DMS79 treated with DMSO at 0.1 percent for 48 hours (cell line): ENCODE measurements at places on chromosomes 7 and 10.

- no peak for DNase-seq
Measured at GRCh38 chr7:37758501-37759045, 75.0 kb downstream of the GPR141 start.

DNA sequence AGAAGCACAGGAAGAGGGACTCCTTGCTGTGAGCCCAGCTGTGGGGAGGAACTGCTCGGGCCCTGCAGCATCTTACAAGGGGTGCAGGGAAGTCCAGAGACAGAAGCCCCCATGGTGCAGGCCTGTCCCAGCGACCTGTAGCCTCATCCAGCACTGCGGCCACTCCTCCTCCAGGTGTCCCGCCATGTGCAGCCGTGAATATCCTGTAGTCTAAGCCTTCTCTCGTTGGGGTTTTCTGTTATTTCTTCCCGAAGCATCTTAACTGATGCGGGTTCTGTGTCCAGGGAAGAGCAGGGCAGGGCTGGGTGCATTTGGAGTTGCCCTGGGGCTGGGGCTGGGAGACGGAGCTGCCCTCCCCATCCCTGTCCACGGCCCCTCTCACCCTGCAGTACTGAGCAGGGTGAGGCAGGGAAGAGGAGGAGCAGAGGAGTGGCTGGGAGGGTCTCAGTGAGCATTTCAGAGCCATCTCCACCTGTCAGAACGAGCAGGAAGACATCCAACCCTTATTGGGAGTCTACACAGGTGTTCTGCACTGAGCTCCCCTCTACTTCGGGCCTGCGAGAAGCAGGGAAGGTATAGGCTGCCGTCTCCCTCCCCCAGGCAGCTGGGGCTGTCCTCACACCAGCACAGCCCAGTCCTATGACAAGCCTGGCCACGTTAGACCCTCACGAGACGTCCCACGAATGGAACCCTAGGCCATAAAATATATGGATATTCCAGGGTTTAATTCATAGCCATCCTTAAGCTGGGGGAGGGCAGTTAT lies 494.5 kb downstream of the DNAJB6 start:
- no peak for DNase-seq

DNA sequence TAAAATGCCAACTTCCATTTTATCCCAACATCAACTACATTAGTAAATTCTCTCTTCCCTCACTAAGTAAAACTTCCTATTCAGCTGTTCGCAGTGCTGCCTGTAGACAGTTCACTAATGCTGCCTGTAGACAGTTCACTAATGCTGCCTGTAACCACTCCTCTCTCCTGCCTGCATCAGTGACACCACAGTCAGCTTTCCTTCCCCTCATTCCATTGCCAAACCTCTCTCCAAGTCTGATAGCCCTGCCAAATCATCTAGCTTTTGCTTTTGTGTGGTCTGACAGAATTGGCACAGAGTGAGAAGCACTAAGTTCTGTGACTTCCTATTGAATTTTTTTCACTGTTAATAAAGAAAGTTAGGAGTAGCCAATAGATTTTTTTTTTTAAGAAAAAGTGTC lies 43.0 kb upstream of the MACC1 start:
- DNase-seq, result no peak

- peak; percentile 46 for DNase-seq
Measured at GRCh38 chr10:11017570-11018431, at the start of gene CELF2. CELF2 (plus strand) TSS chr10:11017872; CDS start chr10:11018090, 218 bp downstream.

DNA sequence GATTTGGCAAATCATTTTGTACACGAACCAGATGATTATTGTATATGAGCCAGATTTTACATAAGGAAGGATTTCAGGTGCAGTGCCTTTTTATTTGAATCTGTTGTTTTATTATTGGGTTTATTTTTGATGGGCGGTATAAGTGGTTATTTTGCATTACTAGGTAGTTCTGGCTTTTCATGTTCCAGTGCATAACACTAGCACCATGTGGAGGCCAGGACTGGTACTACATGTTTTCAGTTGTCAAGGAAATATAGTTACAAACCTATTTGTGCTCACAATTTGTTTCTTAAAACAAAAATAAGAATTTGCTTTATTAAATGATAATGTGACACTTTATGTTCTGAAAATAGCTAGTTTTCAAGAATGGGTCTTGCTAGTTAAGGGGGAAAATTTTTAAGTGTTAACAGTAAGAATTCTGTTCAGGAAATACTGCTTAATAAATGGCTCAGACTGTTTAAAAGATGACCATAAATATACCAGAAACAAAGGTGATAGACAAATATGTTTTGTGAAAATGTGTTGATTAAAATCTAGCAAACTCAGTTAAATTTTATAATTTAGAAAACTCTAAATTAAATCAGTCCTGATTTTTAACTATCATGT lies 7.1 kb upstream of the SEMA3E start:
- no peak for DNase-seq

DNA sequence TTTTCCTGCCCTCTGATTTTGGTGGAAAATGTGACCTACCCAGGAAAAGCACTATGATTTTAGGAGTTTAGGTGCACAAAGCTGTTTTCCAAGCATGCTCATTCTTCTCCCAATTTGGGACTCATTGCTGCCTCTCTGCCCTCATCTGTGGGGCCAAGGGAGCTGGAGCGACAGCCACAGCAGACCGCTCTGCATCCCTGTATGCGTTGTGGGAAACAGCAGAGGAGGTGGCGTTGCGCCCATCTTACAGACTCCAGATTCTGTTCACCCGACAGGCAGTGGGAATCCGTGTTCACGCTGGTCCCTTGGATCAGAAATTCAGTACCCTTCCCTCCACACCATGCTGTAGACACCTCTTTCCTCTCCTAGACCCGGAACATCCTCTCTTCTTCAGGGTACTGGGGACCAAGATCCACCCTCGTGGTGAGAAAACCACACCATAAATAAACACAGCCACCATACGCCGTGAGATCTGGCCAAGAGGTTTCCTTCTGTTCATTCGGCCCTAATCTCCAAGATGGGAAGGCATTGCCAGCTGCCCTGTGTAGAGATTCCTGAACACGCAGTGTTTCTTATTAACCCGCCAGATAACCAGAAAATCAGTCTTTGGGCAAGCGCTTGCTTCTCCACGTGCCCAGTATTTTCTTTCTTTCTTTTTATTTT lies 87.9 kb downstream of the CUX1 start:
- no peak for DNase-seq

- DNase-seq, result no peak
Measured at GRCh38 chr7:1137517-1138167, 22.4 kb downstream of the ZFAND2A start.

DNA sequence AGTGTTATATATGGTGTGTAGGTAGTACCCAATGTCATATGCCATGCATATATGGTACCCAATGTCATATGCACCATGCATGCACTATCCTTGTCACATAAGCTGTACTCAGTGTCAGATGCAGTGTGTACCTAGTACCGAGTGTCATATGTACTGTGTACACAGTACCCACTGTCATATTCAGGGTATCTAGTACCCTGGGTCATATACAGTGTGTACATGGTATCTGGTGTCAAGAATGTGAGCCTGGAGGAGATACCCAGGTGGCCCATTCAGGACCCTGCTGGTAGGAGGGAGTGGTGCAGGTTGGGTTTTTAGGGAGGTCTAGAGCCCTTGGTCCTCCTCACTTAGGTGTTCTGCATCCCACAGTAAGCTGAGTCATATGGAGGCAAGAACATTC lies 1.8 kb downstream of the ZMYND11 start:
- no peak for DNase-seq

- no peak for DNase-seq
Measured at GRCh38 chr7:30068117-30068516, 39.9 kb downstream of the PLEKHA8 start.

DNA sequence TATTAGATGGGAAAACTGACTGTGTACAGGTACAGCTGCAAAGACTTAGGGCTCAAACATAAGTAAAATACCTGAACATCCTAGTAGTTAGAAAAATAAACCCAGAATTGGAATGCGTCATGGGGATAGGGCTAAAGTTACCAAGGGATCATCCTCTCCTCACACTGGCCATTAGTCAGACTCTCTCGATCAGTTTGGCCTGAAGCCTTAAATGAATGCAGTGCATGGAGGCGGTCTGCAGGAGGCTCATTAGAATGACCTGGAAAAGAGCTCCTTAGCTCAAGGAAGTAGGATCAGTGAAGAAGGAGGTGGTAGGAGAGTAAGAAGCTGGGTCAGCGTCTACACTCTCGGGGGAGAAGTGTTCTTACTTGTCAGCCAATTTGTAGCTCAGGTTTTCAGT lies 35.3 kb downstream of the DENND2A start:
- DNase-seq, result no peak

GRCh38 chr7:111477462-111478225 lies 84.6 kb downstream of the IMMP2L start:
- no peak for DNase-seq

DNA sequence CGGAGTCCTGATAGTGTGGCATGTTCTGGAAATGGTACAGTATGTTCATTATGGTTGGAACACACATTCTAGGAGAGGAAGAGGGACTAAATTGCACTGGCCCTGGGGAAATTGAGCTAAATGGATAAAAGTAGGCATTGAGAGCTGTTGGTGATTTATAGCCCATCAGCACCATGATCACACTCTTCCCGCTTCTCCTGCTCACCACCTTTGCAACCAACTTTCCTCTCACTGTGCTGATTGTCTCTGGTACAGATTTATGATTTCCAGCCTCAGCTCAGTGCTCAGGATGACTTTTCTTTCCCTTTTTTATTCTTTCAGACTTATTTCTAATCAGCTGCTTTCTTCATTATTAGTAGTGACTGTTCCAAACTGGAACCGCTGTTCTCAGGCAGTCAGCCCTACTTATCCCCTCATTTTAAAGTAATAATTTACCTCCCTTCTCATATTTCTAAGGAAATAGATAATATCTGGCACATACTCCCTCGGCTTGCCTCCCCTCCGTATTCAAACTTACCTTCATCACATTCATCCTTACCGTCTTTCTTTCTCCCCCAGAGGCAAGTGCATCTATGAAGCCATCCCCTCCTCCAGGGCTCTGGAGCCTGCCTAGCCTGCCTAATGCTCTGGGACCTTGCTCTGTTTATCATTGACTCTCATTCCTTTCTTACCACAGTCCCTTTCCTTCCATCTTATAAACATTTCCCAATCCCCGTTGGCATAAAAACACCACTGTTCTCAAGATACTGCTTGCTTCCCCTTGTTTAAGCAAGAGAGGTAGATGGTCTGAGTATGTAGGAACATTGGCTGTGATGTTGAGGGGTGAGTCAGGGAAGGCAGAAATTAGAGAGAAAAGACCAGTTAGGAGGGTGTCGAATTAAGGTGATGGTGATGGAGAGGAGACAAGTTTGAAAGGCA lies 51.6 kb upstream of the RPA3 start:
- DNase-seq, result no peak

DNA sequence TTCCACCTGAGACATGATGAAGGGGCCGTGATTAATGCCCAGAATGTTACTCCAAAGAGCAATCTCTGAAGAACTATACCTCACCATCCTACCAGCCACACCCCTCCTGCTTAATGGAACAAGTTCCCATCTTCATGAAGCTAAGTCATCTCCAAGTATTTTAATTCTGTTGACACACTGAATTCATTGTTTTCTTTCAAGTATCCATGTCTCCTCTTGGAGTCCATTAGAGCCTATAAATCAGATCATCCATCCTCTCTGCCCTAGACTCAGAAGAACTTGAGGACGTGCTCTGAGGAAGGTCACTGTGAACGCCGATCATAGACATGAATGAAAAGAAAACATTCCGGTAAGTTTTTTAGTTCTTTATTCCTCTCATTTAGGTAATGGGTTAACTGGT lies 126.8 kb downstream of the RSU1 start:
- DNase-seq, result peak; percentile 50

DNA sequence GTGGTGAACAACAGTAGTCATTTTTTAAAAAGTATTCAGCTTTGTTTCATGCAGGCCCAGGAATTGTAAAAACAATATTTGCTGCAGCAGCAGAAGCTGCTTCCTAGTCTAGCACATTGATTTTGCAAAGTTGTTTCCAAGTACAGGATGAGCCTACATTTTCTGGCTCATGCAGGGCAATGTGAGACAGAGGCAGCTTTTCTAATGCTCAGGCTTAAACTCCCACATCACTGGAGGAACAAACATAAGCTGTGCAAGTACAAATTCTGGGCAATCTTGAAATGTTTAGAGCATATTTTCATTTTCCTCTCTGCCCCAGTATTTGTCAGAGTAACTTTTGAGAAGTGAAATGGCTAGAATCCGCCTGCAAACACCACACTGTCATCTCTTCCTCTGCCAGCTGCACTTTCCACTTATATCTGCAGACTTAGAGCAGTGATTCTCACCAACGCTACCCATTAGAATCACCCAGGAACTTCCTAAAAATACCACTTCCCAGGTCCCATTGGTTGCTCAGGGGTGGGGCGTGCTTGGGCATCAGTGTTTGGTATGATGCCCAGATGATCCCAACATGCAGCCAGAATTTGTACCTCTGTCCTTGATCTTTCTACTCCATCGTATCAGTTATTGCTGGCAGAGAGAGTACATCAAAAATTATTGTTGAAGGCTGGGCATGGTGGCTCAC lies 304.1 kb upstream of the LRGUK start:
- DNase-seq, result no peak

DNA sequence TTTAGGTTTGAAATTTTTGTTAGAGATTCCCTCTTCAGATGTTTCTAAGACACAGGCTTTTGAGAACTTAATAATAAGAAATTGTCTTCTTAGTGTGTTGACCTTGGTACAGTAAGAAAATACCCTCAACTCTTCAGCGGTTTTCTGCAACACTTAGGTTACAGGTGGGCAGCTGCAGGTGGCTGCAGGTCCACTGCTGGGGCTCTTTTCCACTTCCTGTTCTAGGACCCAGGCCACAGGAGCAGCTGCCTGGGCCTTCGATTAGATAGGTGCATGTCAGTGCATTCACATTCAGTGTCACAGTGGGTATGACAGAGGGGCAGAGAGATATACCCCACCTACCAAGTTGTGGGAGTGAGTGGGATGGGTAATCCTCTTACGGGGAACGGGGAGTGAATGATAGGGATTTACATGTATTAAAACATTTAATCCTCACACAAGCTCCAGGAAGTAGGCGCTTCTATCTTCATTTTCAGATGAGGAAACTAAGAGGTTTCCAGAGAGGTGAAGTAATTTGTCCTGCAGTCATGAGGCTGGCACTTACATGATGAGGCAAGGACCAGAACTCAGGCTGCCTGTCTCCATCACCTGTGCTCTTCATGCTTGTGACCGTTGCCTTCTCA lies 20.2 kb upstream of the SUV39H2 start:
- DNase-seq, result no peak

DNA sequence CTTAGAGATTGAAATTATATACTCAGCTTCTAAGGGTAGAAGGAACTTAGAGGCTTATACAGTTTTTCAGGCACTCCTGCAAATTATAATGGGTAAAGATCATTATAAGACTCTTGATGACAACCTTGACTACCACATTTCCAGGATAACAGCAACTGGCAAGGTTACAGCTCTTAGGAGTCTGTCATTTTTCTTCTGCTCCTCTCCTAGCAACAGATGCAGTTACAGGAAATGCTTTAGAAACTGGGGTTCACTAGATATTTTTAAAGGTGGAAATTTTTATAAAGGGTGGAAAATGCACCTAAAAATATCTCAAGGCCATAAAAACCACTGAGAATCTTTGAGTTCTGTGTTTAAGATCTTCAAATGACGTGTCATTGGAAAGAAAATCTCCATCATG lies 185.8 kb downstream of the RELN start:
- DNase-seq, result no peak

GRCh38 chr7:82839063-82839462 lies 323.6 kb downstream of the PCLO start:
- no peak for DNase-seq
